ENCODE measurements at places on chromosomes 6 and 20.

- no peak for DNase-seq
Measured at GRCh38 chr20:58264271-58264670, 35.8 kb upstream of the ANKRD60 start.

- DNase-seq, result peak; percentile 31
Measured at GRCh38 chr20:828987-829386, 4.5 kb upstream of the FAM110A start.

GRCh38 chr20:33541074-33541473 is 51.2 kb downstream of the CBFA2T2 start:
- DNase-seq, result no peak

- DNase-seq, result no peak
Measured at GRCh38 chr6:16821834-16822264, 60.6 kb upstream of the ATXN1 start.

GRCh38 chr20:6122873-6123648 is at the start of gene FERMT1:
Gene FERMT1, minus strand, starts transcription at chr20:6123030. Its CDS starts 3,476 bp downstream, at chr20:6119554.
- DNase-seq, result no peak

DNA sequence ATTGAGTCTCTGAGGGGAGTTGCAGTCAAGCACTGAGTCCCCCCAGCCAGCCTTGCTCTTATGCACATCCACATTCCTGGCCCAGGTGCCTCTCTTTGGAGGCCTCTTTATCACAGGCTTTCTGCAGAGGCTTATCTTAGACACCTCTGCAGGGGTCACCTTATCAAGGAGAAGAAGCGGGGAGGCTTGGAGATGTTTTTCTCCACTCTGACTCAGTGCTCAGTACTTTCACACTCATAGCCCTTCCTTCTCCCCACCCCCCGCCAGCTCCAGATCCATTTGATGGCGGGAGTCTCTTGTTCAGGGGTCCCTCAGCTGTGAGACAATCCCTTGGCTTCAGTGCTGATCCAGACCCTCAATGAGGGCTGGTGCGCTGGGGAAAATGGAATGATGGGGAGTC is 132.1 kb upstream of the TSHZ2 start:
- no peak for DNase-seq

- no peak for DNase-seq
Measured at GRCh38 chr6:112017169-112017568, 36.7 kb upstream of the CCN6 start.
